ENCODE measurements at places on chromosomes 2 and 18.

- DNase-seq = no peak
Observed at GRCh38 chr2:69914950-69915945, at the start of gene MXD1. Gene MXD1, plus strand, starts transcription at chr2:69915109. Its CDS starts 222 bp downstream, at chr2:69915331.

DNA sequence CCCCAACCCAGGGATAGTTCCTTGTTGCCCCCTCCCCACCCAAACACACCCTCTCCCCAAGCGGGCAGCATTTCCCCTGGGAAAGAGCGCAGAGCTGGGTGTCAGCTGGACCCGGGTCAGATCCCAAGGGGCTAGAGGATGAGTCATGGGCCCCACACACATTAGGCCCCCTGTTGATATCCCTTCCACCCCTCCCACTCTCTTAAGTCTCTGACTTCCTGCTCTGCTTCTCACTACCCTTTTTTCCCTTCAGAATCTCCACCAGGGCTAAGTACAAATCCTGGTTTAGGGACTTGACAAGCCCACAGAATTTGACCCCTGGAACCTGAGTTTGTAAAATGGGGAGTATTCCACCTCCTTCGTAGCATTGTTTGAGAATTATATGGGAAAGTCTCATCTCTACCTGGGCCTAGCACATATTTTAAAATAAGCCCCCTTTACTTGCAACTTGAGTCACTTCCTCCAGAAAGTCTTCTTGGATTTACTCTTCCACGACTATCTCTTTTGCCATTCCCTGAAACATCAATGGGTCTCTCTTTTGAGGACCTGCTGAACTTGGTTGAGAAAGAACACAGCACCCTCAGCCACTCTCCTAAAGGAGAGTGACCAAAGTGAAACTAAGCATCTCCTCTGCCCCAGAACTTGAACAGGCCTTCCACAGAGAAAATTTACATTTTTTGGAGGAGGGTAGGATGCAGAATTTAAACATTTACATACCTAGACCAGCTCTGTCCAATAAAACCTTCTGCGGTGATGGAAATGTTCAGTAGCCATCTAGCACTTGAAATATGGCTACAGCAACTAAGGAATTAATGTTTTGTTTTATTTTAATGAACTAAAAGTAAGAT lies 4.7 kb downstream of the RTKN start:
- DNase-seq = no peak

GRCh38 chr2:33510586-33510968 lies 34.1 kb downstream of the RASGRP3 start:
- DNase-seq = no peak

- DNase-seq = peak; percentile 1
Observed at GRCh38 chr18:56711708-56712445, 60.7 kb downstream of the WDR7 start.

GRCh38 chr2:28068088-28068487 lies 177.6 kb downstream of the BABAM2 start:
- peak; percentile 22 for DNase-seq

DNA sequence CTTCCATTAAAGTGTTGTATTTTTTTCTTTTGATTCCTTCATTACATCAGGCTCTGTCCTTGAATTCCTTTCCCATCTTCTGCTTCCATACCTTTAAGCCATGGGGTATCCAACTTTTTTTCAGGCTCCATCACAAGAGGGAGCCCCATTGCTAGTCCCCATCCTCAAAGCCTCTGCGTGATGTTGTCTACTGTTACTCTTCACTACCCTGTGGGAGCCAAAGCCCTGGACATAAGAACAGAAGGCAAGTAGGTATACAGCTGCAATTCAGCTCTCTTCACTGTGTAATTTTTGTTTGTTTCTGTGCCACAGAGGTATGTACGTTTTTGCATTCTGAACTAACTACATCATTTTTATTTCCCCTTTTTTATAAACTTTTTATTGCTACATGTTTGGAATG lies 36.6 kb upstream of the CCNYL1 start:
- DNase-seq = no peak

- DNase-seq = no peak
Observed at GRCh38 chr2:226601881-226602662, 197.5 kb downstream of the IRS1 start.

- no peak for DNase-seq
Observed at GRCh38 chr2:240989451-240990265, 8.8 kb upstream of the SNED1 start.

- DNase-seq = no peak
Observed at GRCh38 chr2:60358476-60358875, 195.0 kb downstream of the BCL11A start.

GRCh38 chr2:39696101-39696553 lies 30.4 kb downstream of the TMEM178A start:
- DNase-seq = peak; percentile 89

- no peak for DNase-seq
Observed at GRCh38 chr18:22550366-22550765, 132.7 kb upstream of the CTAGE1 start.

- DNase-seq = no peak
Observed at GRCh38 chr2:173891315-173892037, 73.7 kb downstream of the SP3 start.

DNA sequence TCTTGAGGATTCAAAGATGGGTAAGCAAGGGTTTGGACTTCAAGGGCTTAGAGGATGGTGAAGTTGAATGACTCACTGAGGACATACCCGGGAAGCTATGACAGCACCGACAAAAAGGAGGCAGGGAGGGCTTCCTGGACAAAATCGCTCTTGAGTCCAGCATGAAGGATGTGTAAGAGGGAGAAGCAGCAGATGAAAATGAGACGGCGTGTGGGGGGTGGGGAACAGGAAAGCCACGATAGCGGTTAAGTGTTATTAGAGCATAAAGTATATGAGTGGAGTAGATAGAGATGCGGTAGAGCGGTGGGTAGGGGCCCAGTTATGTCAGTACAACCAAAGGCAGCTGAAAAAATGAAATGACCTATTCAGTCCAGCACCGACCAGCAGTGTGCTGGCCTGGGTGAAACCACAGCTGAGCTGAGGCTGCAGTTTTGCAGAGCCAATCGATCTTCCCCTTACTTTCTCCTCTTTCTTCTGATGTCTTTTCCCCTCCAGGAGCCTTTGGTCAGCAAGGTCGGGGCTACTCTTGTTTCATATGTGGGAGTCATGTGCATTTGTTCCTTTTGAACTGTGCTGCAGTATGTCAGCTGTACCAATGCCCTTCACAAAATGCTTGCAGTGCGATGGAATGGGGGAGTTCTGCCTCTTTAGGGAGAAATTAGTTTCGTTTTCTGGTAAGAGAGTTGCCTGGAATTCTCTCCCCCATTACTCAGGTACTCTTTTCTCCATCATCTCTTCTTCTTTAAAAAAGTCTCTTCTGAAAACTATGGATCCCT lies 2.0 kb upstream of the THUMPD2 start:
- no peak for DNase-seq

DNA sequence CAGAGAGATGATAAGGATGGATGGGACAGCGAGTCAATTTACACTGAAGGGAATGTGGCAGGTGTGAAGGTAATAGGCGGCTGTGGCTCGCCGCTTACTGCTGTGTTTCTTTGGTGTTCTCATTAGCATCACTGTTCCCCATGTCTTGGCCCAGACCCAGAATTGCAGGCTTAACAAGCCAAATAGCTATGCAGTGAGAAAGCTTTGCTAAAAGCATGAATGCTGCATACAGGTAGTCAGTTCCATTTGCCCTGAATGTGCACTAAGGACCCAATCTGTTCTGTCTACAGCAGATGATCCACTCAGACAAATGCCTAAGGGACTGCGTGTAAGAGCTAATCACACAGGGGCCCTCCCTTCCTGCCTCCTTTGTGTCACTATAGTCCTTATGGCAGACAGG lies 262.6 kb downstream of the DCDC2C start:
- DNase-seq = no peak

DNA sequence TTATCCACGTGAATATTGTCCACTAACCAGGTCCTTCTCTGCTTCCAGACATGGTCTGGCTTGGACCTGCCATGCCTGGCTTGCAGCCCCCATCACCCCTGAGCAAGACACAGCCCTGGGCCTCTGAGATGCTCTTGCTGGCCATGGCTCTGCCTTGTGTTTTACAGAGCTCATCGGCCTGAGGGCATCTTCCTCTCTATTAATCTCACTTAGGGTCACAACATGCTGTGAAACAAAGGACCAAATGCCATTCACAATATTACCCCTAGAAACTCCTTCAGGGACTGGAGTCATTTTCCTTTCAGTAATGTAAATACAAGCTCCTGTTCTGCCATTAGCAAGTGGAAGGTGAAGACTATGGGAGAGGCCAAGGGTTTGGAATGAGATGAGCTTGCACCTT lies 6.8 kb upstream of the TPO start:
- no peak for DNase-seq

GRCh38 chr18:61771861-61772260 lies 120.9 kb downstream of the RNF152 start:
- DNase-seq = no peak

GRCh38 chr2:52456561-52457377 lies 1310.8 kb upstream of the CHAC2 start:
- no peak for DNase-seq

- no peak for DNase-seq
Observed at GRCh38 chr2:199707593-199708185, 143.3 kb downstream of the FTCDNL1 start.

DNA sequence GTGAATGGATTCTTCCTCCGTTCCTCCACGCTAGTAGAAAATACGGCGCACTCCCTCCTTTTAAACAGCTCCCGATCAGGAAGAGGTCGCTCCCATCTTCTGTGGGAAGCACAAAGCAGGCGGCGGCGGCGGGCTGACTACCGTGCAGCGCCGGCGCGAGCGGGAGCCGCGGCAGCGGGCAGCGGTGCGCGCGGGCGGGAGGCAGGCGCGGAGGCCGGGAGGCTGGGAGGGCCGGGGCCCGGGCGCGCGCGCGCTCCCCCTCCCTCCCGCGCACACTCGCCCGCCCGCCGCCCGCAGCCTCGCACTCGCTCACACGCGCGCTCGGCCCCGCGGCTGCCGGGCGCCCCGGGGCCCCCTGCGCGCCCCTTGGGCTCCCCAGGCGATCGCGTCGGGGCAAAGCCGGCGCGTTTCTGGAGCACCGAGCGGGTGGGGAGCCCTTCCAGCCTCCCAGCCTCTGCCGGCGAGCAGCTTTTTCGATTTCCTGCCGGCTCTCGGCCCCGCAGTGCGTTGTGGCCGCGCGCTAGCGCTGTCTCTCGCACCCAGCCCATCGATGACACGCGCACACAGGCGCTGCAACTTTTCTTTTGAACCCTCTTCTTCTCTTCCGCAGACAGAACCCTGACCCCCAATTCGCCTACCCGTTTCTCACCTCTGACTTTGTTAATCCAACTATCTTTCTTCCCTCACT lies at the start of gene SLC8A1:
SLC8A1 (minus strand) TSS at position 173 of the 688 bp plus-strand sequence.
- no peak for DNase-seq

DNA sequence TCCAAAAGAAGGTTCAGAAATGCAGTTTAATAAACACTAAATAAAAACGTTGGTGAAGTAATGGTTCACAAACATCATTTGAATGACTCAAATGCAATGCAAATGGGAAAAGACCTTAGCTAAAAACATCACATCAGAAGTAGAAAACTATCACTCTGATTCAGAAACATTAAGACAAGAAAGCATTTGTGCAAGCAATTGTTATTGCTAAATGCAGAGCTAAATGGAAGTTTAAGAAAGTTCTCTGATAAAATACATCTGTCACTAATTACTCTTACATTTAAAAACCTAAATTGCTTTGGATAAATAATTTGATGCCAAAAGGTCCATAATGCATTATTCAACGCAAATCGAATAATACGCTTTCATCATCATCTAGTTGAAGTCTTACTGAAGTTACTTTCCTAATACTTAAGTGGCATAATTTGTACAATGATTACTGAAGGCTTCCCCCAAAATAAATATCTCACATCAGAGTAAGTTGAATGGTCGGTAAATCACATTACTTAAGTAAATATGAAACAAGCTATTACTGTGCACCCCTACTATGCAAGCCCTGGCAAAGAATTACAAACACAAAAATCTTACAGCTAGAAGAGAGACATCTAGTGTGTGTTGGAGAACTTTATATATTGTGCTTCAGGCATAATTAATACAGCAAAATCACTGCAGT lies 105.7 kb upstream of the KCTD1 start:
- DNase-seq = no peak

GRCh38 chr2:98822301-98823164 lies 91.6 kb upstream of the MGAT4A start:
- DNase-seq = no peak

- no peak for DNase-seq
Observed at GRCh38 chr2:164620457-164620856, 825 bp downstream of the GRB14 start.

- no peak for DNase-seq
Observed at GRCh38 chr2:108967757-108968156, 21.3 kb downstream of the EDAR start.

GRCh38 chr18:66043009-66043408 lies 292.2 kb downstream of the CDH7 start:
- DNase-seq = no peak

DNA sequence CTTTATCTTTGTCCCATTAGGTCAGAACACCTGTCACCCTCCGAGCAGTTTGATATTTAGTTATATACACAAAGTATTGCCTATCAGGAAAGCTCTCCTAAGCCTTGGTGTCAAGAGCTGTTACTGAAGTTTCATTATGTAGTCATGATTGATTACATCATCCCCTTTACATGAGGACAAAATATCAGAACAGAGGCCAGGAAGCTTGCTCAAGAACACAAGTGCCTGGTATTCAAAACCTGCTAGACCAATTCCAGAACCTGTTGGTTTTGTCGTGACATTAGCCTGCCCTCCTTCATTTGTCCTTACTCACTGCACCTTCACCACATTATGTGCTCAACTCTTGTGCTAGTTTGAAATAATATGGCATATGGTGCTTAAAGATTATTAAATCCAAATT lies 377.1 kb downstream of the CDH19 start:
- DNase-seq = no peak

- DNase-seq = no peak
Observed at GRCh38 chr2:161842736-161843433, 218.7 kb downstream of the SLC4A10 start.

GRCh38 chr2:31987454-31988220 lies 23.2 kb downstream of the MEMO1 start:
- DNase-seq = peak; percentile 5

DNA sequence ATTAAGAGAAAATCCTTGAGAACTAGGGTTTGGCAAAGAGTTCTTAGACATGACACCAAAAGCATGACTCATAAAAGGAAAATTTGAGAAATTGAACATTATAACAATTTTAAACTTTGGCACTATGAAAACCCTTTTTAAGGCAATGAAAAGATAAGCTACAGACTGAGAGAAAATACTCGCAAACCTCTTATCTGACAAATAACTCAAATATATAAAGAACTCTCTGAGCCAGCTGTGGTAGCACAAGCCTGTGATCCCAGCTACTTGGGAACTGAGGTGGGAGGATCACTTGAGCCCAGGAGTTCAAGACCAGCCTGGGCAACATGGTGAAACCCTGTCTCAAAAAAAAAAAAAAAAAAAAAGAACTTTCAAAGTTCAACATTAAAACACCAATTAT lies 70.5 kb downstream of the FAM168B start:
- no peak for DNase-seq
